ENCODE measurements at places on chromosomes 13 and 19.
A peak's percentile ranks its signal among the peaks of the same experiment; 100 is the strongest.

- DNase-seq, result peak; percentile 70
These were observed 58.0 kb downstream of the PIBF1 start for GRCh38 chr13:72839831-72840426.

DNA sequence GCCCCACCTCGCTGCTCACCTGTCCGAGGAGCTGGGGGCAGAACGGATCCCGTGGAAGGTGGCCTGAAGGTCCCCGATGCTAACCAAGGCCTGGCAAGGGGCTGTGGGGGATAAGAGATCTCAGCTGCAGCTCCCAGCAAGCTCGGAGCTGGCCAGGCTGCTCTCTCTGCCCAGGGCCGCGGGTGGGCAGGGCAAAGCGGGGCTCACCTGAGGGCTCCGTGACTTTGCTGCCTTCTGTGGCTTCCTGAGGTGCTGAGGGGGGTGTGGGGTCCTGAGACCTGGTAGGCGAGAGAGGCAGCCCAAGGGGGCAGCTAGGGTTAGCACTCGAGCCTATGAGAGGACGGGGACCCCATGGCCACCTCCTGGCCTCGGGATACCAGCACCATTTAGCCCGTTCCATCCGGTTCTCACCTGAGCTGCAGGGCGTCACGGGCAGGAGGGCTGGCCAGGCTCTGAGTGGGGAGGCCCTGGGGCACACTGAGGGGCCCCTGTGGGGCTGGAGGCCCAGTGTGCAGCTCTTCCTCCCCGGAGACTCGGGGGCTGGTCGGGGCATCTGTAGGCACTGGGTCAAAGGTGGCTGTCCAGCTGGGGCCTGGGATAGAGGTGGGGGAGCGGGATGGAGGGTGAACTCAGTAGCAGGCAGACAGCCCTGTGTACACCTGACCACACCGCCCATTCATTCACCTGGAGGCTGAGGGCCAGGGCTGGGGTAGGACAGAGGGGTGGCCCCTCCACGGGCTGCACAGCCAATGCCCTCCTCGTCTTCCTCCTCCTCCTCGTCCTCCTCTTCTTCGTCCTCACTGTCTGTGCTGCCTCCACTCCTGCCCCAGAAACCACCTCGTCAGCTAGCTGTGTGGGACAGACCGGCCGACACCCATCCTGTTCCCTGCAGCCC is 3.1 kb upstream of the TMEM86B start:
- DNase-seq, result no peak

- no peak for DNase-seq
These were observed 98.8 kb downstream of the EPSTI1 start for GRCh38 chr13:42893214-42893671.

GRCh38 chr13:79011179-79011578 is 352.2 kb upstream of the OBI1 start:
- no peak for DNase-seq

DNA sequence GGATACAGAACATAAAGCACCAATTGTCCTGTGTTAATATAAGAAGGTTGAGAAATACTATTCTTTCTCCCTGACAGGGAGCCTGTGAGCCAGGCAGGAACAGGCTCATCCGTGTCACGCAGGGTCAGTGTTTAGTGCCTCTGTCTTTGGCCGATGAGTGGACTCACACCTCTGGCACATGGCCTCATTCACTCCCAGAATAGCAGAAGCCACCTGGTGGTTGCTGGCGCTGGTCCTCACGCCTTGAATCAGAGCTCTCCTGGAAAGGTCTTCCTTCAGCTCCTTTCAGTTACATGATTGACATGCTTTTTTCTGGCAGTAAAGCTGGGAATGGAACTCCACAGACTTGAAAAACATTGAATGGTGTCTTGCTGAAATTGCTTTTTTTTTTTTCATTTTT is 28.1 kb upstream of the SIAH3 start:
- DNase-seq, result peak; percentile 3

DNA sequence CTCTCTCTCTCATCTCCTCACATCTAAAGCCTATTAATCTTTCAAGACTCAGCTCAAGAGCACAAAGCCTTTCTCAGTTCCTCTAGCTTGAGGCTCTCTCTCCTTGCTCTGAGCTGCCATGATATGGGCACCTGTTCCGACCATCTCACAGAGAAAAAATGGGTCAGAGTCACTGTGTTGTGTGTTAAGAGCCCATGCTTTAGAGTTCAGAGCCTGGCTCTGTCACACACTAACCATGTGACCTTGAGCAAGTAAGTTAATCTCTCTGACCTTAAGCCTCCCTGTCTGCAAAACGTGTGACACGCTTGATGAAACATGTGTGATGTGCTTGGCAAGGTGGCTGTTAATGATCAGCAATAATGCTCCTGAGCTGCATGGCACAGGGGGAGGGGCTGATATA is 245.2 kb downstream of the DLEU7 start:
- DNase-seq, result no peak

- no peak for DNase-seq
These were observed 71.9 kb upstream of the UBL3 start for GRCh38 chr13:29922281-29922821.

DNA sequence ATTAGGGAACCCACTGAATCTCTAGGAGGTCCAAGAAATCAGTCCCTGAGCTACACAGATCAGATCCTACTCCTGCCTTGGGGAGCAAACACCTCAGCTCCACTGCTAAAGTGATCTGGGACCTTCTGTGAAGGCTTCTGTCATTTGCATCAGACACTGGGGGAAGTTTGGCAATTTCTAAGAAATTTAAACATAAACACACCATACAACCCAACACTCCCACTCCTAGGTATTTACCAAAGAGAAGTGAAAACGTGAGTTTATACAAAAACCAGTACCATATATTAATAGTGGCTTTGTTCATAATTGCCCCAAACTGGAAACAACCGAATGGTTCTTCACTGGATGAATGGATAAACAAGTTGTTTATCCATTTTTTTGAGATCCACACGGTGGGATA is 7.3 kb upstream of the TYROBP start:
- no peak for DNase-seq

DNA sequence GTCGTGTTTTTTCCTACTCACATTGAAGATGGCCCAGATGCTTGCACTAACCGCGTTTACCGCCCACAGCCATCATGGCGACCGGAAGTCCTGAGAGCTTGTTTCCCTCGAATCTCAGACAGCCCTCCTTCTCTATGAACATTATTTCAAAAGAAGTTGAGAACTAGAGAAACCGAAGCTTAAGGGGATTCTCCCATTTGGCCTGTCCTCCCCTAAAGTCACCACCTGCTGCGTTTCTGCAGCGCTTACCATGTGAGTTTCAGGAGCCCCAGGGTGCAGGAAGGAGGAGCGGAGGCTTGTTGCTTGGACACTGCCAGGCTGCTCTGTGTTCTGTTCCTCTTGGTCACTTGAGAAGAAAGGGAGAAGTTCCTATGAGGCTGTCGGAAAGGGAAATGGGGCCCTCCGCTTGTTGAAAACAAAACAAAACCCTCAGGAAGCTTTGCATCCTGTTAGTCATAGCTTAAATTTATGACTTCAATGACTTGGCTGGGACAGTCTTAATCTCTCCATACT is 6.2 kb downstream of the CARD8 start:
- peak; percentile 92 for DNase-seq

GRCh38 chr13:99948907-99949678 is 22.5 kb downstream of the ZIC5 start:
- no peak for DNase-seq

GRCh38 chr13:37443538-37443937 is 155.0 kb downstream of the POSTN start:
- DNase-seq, result no peak

GRCh38 chr13:93268327-93269028 is 41.9 kb downstream of the GPC6 start:
- DNase-seq, result no peak

DNA sequence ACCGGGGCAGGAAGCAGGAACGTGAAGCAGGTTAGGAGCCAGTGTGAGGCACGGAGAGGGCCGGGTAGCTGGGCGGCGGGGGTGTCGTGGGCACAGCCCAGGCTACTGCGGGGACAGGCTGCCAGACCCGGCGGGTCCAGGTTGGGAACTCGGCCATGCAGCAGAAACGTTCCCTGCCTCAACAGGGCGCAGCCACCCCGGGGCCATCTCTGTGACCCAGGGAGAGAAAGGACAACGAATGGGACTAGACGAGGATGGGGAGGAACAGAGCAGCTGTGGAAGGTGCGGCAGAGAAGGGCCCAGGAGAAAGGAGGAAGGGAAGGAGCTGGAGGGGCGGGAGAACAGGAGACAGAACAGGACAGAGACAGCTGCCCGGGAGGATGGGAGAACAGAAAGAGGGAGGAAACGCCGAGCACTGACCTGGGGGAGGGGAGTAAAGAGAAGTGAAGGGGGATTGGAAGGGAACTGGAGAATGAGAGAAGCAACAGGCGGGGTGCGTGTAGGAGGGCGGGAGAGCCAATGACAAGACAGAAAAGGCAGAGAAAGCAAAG is 12.9 kb upstream of the GARIN5A start:
- no peak for DNase-seq

DNA sequence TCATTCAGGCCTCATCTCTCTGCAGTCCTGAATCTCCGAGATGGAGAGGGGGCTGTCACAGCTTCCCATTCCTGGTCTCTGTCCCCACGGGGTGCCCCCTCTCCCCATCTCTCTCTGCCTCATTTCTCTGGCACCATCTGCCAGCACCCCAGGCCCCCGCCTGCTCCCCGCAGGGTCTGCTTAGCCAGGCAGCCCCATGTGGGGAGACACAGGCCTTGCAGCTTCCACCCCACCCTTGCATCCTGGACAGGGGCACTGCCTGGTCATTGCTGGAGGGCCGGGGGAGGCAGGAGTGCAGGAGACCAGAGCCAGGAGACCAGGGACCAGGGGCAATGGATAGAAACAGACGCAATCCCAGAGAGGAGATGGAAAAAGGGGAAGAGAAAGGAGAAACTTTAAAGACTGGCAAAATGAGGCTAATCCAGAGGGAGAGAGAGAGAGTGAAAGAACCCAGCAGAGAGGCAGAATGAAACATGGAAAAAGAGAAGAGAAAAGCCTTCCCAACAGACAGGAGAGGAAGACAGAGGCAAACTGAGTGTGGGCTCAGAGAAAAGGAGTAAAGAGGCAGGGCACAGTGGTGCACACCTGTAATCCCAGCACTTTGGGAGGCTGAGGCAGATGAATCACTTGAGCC is 8.8 kb upstream of the GIPR start:
- DNase-seq, result no peak

DNA sequence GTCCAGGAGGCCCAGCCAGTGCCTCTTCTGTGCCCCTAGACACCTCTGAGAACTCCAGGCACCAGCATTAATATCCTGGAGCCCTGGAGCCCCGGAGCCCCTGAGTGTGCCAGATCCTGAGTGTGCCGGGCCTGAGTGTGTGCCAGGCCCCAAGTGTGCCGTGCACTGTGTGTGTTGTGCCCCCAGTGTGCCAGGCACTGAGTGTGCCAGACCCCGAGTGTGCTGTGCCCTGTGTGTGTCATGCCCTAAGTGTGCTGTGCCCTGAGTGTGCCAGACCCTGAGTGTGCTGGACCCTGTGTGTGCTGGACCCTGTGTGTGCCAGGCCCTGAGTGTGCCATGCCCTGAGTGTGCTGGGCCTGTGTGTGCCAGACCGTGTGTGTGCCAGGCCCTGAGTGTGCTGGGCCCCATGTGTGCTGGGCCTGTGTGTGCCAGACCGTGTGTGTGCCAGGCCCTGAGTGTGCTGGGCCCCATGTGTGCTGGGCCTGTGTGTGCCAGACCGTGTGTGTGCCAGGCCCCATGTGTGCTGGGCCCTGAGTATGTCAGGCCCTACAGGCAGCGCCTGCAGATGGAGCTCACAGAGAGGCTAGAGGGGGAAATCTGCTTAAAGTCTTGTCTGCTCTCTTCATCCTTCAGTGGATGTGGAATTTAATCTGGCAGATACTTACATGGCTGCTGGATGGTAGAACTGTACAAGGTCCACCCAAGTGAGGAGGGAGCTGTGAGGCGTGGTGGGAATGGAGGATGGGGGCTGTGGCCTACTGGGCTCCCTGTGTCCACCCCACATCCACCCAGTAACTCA is 53.9 kb downstream of the C13orf46 start:
- no peak for DNase-seq

GRCh38 chr19:46670813-46671212 is 9.8 kb upstream of the DACT3 start:
- DNase-seq, result no peak

GRCh38 chr13:72403396-72404010 is 323.9 kb downstream of the MZT1 start:
- DNase-seq, result no peak

DNA sequence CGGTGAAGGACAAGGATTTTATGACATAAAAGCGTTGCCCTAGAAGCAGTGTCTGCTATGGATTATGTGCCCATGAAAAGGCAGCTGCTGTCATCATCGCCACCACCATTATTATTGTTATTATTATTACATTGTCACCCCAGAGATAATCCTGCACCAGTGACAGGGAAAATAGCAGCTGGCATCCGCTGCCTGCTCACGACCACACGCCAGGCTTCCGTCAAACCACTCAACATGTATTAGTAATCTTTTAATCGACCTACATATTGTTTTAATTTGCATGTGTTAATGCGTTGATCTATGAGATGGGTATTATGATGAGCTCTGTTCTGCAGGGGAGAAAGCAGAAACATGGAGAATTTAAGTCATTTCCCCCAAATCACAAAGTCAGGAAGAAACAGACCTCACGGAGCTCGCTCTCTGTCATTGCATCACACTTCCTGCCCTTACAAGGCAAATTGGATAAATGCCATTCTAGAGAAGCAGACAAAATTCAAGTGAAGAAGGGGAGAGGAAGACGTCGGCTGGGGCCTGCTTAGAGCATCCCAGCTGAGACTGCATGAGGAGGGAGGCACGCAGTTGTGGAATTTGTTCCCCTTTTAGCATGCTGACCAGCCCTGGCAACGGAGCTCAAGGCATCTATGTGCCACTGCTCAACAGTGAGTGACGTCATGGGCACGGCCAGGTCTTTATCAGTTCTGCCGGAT is at the start of gene FFAR3:
TSS of gene FFAR3 (plus strand) at position 594 of the 707 bp plus-strand sequence. CDS start 431 bp downstream, outside the sequence.
- DNase-seq, result no peak

GRCh38 chr13:79225487-79226232 is 180.4 kb downstream of the RBM26 start:
- no peak for DNase-seq

- DNase-seq, result peak; percentile 77
These were observed 8.2 kb downstream of the GPC5 start for GRCh38 chr13:91406619-91407018.

DNA sequence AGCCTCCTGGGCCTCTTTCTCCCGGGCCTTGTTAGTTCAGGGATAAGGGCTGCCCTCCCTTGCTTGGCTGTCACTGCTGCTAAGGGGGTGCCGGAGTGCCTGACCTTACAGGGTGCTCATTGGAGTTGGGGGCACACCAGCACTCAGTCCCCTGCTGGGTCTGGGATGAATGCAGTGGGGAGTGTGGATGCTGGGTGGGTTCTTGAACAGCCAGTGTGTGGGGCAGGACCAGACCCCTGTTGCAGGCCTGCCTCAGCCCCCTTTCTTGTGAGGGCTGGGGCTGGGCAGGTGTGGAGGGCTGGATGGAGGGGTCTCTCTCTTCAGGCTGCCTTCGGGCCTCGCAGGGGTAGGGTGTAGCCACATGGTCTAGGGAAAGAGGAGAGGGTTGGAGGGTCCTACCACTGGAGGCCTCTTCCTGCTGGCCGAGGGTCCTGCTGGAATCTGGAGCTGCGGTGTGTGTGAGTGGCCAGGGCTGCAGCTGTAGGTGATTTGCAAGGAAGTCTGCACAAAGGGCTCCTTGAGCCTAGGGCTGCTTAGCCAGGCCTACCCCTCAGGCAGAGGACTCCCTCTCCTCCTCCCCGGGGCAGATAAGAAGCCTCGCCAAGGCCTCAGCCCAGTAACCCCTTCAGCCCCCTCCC is 3.2 kb downstream of the CEBPA start:
- DNase-seq, result no peak

Measured in OCI-M1 (cell line).